ENCODE measurements at places on chromosomes 2 and 18.

- peak; percentile 68 for DNase-seq
These were observed 31.5 kb upstream of the TMBIM1 start for GRCh38 chr2:218323526-218324472.

GRCh38 chr18:11578799-11579198 is 30.6 kb upstream of the SLC35G4 start:
- no peak for DNase-seq

DNA sequence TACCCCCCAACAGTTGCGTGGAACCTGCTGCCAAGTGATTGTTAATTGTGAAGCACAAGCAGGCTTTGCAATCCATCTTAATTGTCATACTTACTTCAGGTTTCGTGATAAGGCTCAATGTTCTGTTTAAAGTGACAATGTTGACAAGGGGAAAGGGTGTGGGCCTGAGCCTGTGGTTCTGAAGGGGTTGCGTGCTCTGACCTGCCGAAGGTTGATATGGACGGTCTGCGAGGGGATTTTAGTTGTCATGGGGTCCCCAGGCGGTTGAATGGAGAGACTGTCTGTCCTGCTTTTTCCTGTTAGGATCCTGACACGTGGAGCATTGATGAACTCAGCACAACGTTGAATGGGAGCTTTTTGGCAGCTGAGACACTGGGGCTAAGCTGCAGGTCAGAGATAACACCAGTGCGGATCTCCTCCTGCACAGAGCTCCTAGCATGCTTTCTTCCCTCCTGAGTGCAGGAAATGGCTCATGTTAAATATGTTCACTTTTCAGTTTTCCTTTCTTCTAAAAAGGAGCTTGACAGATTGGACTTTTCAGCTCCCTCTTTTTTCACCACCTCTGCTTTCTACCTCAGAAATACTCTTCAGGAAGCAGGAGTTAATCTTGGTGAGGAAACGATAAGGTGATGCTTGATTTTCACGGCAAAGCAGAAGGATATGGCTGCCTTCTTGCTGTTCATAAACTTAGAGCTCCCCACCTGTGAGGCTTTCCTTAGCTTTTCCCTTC is 62.9 kb upstream of the ZEB2 start:
- DNase-seq = peak; percentile 34

DNA sequence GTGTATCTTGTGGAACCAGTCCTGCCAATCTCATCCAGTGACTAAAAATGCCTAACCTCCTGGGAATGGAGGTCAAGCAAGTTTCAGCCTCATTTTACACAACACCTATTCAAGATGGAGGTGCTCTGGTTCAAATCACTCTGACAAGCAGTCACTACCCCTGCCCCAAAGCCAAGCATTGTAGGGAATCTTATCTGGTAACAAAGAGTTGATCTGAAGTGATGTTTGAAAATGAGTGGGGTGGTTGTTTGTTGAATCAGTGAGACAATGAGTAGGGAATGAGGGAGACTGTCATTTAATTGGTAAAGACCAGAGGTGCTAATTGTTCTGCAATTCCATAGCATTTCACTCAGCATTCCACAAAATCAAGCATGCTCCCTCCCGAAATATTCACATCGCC is 132.0 kb downstream of the RND3 start:
- no peak for DNase-seq

- no peak for DNase-seq
These were observed 190.1 kb downstream of the MGAT5 start for GRCh38 chr2:134443814-134444480.

DNA sequence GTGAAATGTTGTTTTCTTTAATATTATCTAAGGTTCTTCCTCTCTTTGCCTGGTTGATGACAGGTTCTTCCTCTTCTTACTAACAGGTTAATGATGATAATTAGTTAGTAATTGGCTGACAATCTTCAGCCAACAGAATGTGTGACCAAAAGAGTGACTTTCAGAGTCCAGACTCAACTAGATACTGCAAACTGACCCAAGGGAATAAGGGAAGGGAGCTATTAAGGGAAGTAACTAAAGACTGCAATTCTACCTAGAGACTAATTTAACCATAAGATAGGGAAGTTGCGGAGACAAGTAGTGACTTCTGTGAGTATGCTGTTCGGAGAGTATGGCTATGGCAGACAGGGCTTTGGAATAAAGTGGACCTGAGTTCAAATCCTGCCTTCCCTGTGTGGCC is 127.3 kb upstream of the TACR1 start:
- DNase-seq = no peak

- DNase-seq = no peak
These were observed 49.4 kb upstream of the TGFA start for GRCh38 chr2:70603066-70603465.

GRCh38 chr2:42756966-42757513 is 6.9 kb downstream of the OXER1 start:
- peak; percentile 29 for DNase-seq

GRCh38 chr2:186693446-186693832 is 421 bp upstream of the FAM171B start:
- no peak for DNase-seq

- no peak for DNase-seq
These were observed 20.8 kb upstream of the MGAT5 start for GRCh38 chr2:134232868-134233727.
